ENCODE measurements at places on chromosomes 12 and 14.

- DNase-seq: no peak
Measured at GRCh38 chr12:92378682-92379479, 233.2 kb upstream of the BTG1 start.

GRCh38 chr14:20857630-20858261 is 33.4 kb upstream of the RNASE3 start:
- DNase-seq: no peak

- no peak for DNase-seq
Measured at GRCh38 chr12:63036216-63036973, 101.4 kb upstream of the PPM1H start.

DNA sequence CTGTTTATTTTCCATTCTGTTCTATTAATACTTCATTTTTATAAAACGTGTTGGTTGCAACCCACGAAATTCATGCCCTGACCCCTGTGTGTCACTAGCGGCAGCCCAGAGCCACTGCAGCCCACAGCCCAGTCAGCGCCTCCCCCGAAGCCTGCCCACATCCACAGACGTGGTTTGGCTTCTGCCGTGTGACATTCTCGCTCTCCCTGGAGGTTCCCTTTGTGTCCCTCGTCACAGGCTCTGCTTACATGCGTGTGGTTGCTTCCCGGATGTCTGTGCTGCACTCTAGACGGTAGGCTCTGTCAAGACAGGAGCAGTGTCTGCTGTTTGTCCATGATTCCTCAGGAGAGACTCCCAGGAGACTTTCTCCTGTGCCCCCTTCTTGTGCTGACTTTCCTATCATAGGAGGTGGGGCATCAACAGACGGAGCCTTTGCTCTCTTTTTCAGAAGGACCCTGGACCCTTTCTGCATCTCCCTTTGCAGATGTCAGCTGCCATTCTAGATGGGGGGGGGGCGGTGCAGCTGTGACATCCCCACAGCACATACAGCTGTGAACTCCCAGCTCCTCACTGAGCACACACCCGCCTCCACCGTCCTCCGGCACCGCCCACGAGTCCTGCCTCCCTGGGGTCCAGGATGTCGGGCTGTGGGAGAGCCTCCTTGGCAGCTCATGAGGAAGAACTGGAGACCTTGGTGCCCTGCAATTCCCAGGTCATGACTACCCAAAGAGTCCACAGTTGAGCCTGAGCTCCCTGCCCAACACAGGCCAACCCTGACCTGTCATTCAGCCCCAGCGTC is 36.8 kb upstream of the PIWIL1 start:
- DNase-seq: no peak

DNA sequence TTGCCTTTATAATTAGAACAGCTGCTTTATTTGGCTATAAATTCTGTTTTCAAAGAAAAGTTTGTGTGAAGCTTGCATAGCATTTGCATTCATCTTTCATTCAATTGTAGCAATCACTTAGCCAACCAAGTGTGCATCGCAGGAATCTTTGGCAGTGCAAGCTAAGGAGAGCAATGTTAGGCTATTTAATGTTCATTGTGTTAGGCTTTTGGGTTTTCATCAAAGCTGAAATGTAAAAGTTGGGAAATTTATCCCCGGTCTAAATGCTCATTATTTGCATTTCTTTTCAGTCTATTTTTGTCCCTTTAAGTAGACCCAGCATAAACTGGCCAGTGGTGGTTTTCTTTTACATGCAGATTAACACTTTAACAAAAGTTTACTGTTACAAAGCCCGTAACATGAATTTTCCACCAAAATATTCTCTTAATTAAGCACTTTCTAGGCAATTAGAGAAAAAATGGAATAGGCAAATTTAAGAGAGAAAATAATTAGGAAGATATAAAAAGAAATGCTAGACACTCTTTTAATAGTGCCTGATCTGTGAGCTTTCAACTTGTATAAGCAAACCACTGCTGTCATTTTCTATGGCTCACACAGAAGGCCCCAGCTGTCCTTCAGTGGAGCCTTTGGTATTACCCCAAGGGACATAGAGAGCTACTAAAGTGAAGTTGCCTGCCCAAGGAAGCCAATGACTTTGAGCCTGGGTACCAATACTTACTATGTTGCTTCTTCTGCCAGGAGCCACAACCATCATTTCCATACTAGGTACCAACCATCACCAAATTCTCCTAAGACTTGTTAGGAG is 898.9 kb upstream of the SEL1L start:
- DNase-seq: no peak

DNA sequence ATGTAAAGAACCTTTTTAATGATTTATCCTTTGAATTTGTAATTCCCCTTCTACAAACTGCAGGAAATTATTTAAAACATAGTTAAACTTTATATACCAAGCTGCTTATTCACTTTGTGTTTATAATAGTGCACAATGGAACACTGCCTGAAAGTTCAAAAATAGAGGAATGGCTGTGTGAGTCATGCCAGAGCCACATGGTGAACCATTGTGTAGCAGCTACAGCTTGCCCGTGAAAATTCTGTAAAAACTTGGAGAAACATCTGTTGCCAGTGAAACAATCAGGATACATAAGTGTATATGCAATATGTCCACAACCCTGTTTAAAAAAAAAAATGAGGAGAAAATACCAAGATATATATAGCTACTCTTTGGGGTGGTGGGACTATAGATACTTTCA is 59.5 kb downstream of the VEZT start:
- no peak for DNase-seq

DNA sequence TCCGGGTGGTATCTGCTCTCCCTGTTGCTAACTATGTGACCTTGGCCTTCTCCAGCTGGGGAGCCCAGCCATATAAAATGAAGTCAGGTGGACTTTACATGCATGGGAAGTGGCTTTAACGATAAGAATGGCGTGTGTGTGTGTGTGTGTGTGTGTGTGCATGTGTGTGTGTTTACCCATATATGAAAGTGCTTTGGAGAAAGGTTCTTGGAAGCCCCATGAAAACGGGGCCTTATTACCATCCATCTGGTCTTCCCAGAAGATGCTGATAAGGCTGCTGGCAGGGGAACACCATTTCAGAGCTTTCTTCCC is 94.8 kb downstream of the LRRC74A start:
- no peak for DNase-seq

DNA sequence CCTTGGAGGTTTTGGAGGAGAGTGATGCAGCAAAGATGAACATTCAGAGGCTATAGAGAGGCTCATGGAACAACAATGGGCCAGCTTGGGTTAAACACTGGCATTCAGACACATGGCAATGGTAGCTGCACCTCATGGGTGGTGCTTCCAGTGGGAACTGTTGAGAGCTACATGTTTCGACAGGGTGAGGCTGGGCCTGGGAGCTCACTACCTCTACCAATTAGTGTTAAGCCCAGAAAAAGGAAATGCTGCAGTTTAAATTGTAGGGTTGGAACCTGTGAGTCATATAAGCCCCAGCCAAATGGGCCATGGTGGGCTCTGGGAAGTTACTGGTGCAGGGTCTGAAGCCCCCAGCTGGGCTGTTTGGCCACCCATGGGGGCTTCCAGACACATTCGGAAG is 279.7 kb downstream of the ZFP36L1 start:
- no peak for DNase-seq

- DNase-seq: no peak
Measured at GRCh38 chr14:99459481-99460100, 21.1 kb downstream of the SETD3 start.

DNA sequence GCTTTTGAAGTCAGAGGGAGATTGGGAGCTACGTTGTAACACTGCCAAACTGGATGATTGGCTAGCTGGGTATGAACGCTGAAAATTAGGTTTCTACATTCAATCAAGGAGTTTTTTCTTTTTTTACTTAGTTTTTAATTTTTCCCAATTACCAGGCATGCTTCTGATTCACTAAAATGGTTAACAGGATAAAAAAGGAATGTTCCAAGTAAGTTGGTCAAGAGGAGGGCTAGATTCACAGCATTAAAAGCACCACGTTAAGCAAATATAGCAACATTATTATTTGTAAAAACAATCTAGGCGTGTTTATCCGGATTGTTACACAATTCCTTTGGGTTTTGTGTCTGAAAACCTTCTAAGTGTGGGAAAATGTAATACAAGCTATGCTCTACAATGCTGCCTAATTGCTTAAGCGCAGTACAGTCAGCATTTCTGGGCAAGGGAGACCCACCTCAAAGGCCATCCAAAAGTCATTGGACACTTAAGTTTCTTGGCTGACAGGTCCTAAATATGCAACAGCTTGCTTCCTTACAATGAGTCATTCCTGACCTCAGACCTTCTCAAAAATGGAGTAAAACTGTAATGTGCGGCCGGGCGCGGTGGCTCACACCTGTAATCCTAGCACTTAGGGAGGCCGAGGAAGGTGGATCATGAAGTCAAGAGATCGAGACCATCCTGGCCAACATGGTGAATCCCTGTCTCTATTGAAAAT is 1.2 kb downstream of the RPLP0 start:
- DNase-seq: no peak

- no peak for DNase-seq
Measured at GRCh38 chr12:33247625-33248024, 192.0 kb downstream of the SYT10 start.

- no peak for DNase-seq
Measured at GRCh38 chr12:11633968-11634367, 15.5 kb upstream of the ETV6 start.

GRCh38 chr14:85531587-85532373 is 1.8 kb downstream of the FLRT2 start:
- no peak for DNase-seq

DNA sequence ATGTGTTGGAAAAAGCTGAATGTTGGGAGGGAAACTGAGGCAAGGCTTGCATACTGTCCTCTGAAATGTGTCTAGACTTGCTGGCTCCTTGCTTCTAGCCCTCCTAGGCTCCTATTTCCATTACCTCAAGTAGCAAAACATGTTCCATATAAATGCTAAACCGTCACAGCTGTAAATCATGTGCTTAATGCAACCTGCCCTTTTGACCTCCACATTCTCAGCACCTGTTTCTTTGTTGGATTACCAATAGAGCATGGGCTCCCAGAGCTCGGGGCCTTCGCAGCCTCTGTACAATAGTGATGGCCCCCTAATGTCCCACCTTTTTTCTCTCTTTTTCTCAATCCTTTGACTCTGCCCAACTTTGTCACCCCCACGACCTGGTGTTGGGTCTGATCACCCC is 23.3 kb downstream of the RERGL start:
- no peak for DNase-seq

DNA sequence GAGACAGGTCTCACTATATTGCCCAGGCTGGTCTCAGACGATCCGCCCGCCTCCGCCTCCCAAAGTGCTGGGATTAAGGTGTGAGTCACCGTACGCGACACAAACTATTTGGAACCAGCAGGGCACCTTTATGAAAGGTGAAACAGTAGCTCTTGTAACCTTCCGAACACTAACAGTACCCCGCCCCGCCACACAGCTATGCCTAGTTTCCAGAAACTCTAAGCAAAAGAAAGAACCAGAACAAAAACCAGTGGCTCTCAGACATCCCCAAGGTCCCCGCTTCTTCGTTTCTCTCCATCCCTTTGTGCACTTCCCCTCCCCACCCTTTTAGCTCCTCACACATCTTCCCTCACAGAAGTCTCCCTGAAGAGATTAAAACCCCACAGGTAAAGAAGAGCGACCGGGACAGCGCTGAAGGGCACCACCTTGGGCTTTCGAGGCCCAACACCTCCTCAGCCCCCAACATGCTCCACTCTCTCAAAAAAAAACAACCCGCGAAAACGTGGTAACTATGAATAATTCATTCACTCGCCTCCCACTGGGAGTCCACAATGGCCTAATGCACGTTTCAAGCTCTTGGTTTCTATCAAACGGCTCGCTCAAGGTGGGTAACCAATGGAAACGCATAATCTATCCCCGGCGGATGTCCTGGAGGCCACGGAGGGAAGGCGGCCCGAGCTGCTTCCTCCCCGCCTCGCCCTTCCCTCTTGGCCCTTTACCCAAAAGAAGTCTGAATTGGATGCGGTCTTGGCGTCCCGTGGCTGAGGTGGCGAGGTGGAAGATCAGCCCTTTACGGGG is 877 bp downstream of the BAG5 start:
- no peak for DNase-seq

- no peak for DNase-seq
Measured at GRCh38 chr14:95052016-95052585, 105.2 kb downstream of the DICER1 start.

DNA sequence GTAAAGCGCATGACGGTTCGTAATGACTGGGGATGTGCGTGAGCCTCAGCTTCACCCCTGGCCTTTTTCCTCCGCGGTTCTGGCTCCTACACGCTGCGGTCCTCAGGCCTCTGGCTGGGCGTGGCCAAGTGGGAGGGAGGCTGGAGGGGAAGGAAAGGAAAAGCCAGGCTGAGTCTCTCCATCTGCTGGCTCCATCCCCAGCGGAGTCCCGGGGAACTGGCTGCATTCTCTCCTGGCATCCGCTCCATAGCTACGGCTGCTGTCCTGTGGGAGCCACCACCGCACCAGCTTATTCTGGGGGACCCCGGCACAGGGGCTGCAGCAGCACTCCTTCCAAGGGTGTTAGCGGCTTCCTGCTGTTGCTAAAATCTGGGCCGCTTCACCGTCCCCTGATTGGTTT is 68.2 kb upstream of the SLC24A4 start:
- no peak for DNase-seq

GRCh38 chr14:54577977-54578376 is 11.0 kb downstream of the SAMD4A start:
- DNase-seq: no peak

DNA sequence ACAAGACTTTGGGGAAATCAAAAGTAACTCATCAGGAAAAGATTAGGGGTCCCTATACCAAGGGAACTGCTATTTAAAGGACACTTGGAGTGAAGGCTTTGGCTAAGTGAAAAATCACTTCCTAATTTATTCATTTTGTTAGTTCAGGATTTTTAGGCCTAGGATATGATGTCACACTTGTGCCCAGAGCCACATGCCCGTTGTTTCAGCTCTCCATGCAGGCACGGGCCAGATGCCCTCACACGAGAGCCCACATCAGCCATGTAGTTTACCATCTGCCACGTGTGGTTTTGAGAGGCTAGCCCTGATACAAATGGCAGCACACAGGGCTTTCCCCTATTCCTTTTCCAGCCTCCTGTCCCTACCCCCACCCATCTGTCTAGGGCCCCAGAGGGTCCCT is 11.9 kb upstream of the LRP1-AS start:
- DNase-seq: no peak

- DNase-seq: no peak
Measured at GRCh38 chr12:4267704-4268328, 5.7 kb upstream of the CCND2 start.

GRCh38 chr12:95693689-95694088 is 96.9 kb downstream of the NTN4 start:
- no peak for DNase-seq

DNA sequence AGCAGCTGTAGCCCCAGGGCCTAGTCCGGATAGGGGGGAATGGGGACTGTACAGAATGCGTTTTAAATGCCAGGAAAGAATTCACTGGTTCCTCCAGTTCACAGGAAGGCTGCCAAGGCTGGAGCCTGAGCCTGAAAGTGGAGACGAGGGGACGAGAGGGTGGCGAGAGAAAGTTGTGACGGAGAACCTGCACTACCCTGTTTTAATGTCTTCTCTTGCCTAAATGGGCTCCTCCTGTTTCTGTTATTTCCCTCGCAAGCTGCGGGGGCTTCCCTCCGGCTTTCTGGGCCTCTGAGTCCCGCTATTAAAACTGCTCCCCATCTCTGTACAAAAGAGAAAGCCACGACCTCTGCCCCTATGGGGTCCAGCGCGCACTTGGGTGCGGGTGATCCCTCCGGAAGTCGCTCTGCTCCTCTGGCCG is 4.5 kb downstream of the C1QL4 start:
- DNase-seq: no peak

All from GOT3 (cell line).